Ureter (tissue), 1 donor: ENCODE measurements at places on chromosomes 11 and 22. TPM values are rescaled to one million over a fixed set of nuclear protein-coding genes. Genes with fewer than 3 reads are reported as not detected.

DNA sequence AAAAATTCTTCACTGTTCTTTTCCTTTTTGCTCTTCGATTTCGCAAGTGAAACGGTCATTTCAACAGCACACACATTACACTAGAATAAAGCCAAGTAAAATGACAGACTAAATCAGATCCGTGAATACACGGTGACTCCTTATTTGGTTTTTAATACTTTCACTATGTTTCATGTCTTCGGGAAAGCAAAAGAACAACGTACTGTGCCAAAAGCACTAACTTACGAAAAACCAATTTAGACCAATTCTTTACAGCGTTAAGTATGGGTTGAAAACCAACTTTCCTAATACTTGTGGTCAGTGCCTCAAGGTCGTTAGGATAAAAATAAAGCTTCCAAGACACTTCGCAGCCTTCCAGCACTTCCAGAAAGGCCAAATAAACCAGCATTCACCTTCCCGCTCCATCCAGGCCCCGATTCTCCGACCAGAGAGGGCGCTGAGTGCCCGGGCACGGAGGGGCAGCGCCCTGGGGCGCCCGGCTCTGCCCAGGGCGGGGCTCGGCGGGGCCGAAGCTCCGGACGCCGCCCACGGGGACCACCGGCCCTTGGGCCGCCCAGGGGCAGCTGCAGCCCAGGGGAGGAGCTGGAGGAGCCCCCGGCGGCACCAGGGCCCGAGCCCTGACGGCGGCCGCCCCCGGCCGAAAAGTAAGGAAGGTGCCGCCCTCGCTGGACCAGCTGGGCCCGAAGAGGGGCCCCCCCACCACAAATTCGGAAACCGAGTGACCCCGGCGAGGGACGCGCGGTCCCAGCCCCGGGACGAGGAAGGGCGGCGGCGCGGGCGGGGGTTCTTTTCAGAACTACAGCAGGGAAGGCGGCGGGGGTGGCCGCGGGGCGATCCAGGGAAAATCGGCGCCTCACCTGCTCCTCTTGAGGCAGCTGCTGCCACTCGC is 499 bp downstream of the ATL3 start:
- DNase-seq: peak; percentile 64

- DNase-seq: no peak
Observed at GRCh38 chr11:15859411-15859810, 496.9 kb downstream of the SOX6 start.

DNA sequence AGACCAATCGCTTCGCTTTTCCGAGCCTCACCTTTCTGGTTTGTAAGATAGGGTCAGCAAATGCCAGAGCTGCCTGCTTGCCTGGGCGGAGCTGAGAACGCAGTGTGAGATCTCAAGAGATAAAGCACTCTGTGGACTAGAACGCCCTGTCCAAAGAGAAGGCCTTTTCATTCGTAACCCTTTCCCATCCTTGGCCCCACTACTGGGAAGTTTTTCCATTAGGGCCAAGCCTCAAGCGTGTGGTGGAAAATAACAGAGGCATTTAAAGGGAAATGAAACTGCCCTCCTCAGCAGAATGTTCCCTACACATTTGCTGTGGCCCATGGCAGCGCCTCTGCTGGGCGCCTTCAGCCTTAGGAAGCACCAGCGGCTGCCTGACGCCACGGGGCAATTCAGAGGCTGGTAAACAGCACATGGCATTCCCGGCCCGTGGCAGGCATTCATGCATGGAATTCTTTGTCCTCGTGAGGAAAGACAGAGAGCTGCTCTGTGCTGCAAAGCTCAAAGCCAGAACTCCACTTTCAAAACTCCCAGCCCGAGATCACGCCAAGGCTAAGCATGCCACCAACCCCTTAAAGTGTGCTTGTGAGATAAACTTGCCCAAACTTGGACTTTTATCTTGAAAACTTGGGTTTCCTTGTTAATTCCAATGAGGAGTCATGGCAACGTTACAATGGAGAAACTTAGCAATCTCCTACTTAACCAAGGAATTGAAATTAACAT is 38.1 kb downstream of the AHNAK start:
- DNase-seq: peak; percentile 80

- no peak for DNase-seq
Observed at GRCh38 chr11:102318469-102318868, 1.2 kb downstream of the BIRC3 start.

DNA sequence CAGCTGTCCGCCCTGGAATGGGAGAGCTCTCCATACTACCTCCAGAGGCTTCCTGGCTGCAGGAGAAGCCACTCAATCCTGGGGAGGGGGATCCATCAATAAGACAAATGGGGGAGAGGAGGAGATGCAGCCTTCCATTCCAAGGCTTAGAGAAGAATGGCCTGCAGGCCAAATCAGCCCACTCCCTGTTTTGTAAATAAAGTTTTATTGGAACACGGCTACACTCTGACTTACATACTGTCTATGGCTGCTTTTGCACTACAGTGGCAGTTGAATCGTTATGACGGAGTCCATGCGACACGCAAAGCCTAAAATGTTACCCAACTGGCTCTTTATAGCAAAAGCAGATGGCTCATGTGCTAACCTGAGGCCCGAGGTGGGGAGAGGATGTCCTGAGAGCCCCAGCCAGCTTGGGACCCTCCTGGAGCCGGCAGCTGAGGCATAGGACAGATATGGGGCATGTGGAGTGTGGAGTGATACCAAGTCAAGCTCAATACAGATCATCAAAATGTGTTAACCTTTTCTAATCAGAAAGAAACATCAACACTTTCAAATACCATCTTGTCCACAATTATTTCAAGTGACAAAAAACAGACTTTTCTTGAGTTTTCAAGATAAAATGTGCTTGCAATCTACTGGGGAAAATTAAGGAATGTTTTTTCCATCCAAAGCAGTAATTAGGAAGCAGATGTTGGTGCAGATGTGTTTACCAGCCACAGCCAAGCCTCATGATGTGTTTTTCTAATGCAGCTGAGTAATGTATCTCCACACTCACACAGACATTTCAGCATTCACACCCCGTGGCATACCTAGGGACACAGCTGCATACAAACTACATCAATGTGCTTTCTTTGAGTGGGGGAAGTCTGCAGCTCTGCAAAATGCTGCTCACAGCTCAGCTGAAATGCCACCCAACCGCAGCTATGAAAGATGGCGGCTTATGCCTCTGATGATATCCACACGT is 181.6 kb downstream of the SHANK2 start:
- no peak for DNase-seq

DNA sequence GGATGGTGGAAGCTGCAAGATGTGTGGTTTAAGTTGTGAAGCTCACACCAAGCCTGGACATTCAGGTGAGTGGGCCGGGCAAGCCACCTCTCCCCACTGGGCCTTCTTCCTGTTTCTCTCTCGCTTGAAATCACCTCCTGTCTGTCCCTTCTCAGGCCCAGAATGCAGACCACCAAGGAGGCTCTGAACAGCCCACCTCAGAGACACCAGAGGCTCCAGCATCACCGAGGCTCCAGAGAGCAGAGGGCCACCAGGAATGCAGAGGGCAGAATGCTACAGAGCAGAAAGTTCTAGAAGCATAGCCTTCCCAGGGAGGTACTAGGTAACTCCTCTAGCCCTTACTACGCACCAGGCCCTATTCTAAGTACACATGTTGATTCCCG is 14.8 kb upstream of the IL2RB start:
- no peak for DNase-seq

DNA sequence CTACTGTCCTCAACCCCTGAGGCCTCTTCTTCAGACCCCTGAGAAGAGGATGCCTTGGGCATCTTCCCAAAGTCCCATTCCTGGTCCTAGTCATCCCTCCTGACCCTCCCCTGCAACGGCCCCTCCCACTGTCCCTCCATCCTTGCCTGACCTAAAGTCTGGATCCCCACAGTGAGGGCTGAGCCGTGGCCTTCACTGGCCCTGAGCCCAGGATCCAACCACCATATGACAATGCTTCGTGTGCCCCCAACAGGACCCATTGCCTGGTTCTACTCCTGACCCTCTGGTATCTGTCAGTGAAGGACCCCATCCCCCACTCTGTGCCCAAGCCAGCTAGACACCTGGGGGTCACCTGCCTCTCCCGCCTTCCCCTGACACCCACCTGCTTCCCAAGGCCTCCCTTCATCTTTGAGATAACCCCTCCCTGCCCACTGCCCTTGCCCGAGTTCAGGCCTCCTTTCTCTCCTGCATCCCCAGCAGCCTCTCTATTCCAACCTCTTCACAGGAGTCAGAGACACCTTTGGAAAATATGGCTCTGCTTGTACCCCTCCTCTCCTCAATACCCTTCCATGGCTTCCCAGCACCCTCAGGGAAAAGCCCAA is 48.0 kb downstream of the LRRC32 start:
- no peak for DNase-seq

- DNase-seq: no peak
Observed at GRCh38 chr11:65204143-65204542, 22.4 kb downstream of the CAPN1 start.

GRCh38 chr22:22786301-22787115 is 101.1 kb upstream of the IGLL5 start:
- DNase-seq: no peak

DNA sequence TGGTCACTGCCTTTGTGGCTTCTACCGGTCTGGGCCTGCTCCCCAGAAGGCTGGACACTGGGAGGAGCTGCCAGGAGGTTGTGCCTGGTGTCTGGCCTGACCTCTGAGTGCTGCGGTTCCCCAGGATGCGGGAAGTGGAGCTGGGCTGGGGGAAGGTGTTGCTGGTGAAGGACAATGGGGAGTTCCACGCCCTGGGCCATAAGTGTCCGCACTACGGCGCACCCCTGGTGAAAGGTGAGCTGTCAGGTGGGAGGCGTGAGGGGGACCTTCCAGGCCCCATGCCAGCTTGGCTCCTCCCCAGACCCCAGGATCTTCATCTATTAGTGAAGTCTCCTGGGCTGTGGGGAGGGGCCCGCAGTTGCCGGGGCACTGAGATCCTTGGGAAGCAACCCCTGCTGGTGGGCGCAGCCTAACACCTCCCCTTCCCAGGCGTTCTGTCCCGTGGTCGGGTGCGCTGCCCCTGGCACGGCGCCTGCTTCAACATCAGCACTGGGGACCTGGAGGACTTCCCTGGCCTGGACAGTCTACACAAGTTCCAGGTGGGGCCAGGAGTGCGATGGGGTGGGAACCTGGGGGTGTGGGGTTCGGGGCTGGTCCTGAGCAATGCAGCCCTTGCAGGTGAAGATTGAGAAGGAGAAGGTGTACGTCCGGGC is 6.7 kb downstream of the AIFM3 start:
- no peak for DNase-seq

DNA sequence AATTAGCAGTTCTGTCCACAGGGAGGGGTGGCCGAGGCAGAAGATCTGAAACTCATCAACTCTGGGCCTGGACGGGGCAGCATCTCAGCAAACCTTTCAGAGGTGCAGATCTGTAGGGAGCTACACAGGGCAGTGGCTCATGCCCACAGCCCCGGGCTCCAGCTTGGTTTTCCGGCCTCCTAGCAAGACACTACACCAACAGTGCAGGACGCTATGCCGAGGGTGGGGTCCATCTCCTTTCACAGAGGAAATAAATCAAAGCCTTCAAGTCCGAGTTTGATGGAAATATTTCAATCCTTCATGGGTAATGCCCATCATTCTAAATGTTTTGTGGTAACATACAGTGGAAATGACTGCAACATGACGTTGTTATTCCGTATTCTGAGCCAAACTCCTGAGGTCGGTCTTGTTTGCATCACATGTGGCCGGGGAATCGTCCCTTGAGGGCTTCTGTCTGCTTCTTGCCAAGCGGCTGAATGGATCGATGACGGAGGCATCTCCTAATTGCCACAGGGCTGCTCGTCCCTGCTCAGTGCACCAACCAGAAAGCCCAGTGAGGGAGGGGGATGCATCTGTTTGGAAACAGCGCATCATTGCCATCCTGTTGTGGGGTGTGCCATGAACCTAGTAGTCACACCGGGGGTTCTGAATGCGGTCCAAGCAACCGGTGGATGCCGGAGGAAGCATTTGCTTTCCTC is 30.0 kb downstream of the LINC01488 start:
- DNase-seq: no peak

GRCh38 chr11:120314861-120315260 is 10.2 kb upstream of the TLCD5 start:
- DNase-seq: no peak

The OR52A1 gene
- not detected for total RNA-seq

The IL18 gene
- total RNA-seq: 20.0 TPM

The GGTLC3 gene
- total RNA-seq: 0.57 TPM

The MS4A4E gene
- 4.7 TPM for total RNA-seq

The MMP3 gene
- not detected for total RNA-seq
